ENCODE measurements at places on chromosomes 11 and 22.

- peak; percentile 69 for DNase-seq
Measured at GRCh38 chr11:72676861-72677341, 2.7 kb upstream of the PDE2A start.

- DNase-seq, result no peak
Measured at GRCh38 chr11:119829402-119829801, 100.4 kb upstream of the NECTIN1 start.

GRCh38 chr11:130180491-130180890 is 20.9 kb downstream of the ST14 start:
- no peak for DNase-seq

- no peak for DNase-seq
Measured at GRCh38 chr11:100072131-100072530, 615.0 kb upstream of the ARHGAP42 start.

DNA sequence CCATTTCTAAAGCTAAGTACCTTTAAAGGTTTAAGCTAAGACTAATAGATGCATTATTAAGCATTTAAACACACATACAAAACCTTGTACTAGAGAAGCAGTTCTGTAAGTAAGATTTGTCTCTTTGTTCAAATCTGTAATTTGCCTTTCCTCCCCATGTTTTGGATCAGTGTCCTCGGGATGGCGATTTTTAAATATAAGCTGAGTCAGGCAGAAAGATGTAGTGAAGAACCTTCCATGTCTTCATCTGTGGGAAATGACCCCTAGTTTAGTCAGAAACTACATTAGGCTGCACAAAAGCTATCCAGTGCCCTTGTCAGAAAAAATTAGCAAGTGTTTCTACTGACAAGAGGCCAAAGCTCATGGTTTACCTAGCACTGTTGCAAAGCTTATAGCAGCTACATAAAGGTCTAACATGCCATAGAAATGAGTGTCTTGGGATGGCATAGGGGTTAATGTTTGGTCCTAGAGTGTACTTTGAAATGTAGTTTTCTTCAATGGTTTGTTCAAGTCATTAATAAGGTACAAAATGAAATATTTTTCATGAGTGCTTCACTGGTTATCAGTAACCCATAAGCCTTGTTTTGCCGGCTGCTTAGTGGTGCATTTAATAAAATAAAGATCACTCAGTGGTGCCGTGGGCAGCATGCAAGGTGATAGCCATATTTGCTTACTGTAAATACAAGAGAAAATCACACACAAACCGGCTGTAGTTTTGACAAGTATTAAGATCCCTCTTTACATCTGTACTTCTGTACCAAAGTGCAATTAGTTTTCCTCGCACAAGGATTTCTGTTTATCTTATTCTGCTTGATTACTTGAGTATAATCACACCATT is 139.8 kb downstream of the ELP4 start:
- no peak for DNase-seq

- DNase-seq, result no peak
Measured at GRCh38 chr22:48277868-48278581, 1515.6 kb downstream of the TBC1D22A start.

- no peak for DNase-seq
Measured at GRCh38 chr11:16968196-16968595, 46.0 kb downstream of the PLEKHA7 start.

GRCh38 chr11:15819679-15820286 is 536.6 kb downstream of the SOX6 start:
- DNase-seq, result no peak

DNA sequence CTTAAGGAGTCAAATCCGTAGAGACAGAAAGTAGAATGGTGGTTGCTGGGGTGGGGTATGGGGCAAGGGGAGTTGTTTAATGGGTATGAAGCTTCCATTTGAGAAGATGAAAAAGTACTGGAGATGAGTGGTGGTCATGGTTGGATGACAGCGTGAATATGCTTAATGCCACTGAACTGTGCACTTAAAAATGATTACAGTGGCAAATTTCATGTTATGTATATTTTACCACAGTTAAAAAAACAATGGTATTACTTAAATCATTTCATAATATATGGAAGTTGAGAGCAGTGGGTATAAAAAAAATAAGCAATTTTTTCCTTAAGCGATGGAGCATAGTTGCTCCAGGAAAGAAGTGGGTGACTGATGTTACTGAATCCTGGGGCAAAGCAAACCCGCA is 67.1 kb downstream of the C22orf31 start:
- no peak for DNase-seq

DNA sequence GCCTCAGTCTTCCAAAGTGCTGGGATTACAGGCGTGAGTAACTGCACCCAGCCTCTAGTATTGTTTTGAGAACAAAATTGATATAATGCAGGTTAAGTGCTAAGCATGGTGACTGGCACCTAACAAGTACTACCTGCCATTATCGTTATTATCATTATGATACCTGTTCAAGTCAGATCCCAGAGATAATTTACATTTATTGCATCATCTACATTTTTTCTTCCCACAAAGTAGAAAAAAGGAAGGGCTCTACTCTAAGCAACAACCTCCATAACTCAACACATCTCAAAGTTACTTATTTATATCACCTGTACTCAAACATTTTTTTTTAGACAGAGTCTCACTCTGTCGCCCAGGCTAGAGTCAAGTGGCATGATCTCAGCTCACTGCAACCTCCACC is 42.1 kb downstream of the DCDC1 start:
- DNase-seq, result no peak

GRCh38 chr11:47332791-47333525 is 19.5 kb downstream of the MYBPC3 start:
- no peak for DNase-seq
